IMR-90 (cell line): ENCODE measurements at places on chromosomes 4 and X. TPM values are rescaled to one million over a fixed set of nuclear protein-coding genes. Genes with fewer than 3 reads are reported as not detected.

GRCh38 chr4:48623182-48623780 is 133.2 kb downstream of the ZAR1 start:
- DNase-seq, result no peak

- no peak for DNase-seq
These were observed 9.1 kb upstream of the PHOX2B start for GRCh38 chr4:41757521-41758156.

DNA sequence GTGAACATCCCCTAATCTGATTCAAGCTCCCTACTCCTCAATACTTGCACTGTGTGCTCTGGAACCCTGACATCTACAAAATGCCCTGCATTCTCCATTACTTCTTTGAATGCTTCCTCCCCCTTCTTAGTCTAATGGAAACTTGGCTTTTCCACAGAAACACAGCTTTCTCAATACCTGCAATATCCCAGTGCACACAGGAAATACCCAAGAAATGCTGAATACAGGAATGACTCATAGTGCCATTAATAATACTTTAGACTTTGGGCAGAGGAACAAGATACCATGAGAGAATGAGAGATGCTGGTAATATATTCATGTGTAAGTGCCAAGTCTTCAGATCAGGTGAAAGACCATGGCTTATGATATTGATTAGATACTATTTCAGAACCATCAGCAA is 5.6 kb downstream of the QRFPR start:
- DNase-seq, result no peak

DNA sequence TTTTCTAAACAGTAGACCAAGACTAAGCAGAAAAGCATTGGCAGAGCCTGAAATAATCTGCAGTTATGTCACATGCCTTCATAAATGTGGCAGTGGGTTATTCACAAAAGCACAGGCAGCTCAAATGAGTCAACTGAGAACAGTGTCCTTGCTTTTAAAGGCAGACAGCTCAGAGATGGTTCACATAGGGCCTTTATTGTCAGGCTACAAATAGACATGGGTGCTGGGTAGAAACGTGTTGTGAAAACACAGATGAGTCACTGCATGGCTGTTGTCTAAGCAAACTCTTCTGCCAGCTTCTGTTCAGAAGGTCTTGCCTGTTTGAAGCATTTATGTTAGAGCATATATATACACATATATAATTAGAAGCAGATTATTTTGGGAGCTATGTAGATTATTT is 118.0 kb downstream of the SLC4A4 start:
- peak; percentile 91 for DNase-seq

- no peak for DNase-seq
These were observed 221.6 kb downstream of the AFAP1 start for GRCh38 chr4:7717946-7718490.

GRCh38 chrX:39336671-39337311 is 535.5 kb downstream of the MID1IP1 start:
- no peak for DNase-seq

DNA sequence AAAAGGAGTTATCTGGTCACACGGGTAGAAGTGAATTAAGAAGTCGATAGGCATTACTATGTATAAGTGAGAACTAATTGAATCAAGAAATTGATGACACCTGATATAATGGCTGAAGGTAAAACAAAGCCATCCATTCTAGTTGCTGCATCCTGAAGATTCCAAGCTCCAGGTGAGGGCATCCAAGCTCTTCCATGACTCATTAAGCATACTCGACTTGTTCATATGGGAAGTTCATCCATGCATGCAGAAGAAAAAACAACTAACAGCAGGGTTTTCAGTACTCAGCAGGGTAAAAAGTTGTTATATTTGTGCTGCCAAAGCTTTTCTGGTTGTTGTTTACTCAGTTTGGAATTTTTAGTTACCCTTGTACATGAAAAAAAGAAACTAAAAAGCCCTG is 508.0 kb upstream of the CXorf51A start:
- DNase-seq, result no peak

- no peak for DNase-seq
These were observed 15.1 kb downstream of the UBE2K start for GRCh38 chr4:39712819-39713607.

DNA sequence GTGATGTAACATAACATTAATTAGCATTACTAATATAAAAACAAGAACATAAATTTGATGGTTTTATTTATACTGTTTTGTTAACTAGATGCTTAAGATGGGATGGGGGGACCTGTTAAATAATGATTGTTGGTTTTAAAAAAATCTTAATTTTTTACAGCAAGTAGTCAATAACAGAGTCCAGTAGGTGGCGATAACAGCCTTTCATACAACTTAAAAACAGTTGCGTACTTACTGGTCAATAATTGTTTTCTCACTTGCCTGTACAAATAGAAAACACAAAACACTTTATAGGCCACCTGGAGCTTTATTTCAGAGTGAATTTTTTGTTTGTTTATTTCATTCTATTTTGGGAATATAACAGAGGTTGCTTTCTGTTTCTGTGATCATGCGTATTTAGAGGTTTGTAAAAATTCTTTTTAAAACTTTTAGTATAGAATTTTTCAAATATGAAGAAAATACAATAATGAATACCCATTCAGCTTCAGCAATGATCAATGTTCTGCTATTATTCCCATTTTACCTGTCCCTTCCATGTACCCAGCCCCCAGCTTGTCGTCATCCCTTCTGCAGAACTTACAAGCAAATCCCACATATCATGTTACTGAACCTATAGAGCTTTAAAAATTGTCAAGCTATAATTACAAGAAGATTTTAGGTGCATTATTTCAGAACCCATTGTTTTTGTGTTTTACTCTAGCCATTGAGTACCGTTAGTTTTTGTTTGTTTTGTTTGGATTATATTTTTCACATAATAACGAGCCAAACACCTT is 97.1 kb downstream of the MRPL1 start:
- peak; percentile 57 for DNase-seq

DNA sequence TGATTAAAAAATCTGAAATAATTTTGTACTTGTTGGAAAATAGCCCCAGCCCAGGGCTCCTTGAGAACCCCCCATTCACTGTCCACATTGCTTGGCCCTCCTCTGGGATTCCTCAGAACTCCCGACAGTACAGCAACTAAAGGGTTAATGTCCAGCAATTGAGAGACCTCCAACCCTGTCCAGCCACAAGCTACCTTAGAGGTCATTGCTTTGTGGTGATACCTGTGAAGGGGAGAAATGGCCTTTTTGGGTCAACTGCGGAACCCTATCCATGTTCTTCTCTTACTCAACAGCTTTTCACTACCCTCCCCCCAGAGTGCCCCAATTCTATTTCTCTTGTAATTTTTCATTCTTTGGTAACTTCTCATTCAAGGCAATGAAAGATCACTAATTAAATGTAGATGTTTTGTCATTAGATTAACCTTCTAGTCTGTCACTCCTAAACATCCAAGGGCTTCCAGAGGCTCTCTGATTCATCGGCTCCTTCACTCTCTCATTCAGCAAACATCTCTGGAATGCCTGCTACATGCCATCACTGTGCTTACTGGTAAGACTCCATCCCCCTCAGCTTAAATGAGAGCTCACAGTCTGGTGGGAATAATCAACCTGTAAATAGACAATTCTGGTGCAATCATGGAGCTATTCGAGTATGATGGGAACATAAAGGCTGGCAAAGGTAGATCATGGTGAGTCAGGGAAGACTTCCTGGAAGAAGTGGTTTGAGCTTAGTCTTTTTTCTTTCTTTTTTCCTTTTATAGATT is 241.4 kb upstream of the PGRMC2 start:
- peak; percentile 99 for DNase-seq

- DNase-seq, result no peak
These were observed 60.6 kb downstream of the POLR2B start for GRCh38 chr4:57039345-57039744.

GRCh38 chr4:188701952-188702351 is 562.7 kb downstream of the TRIML1 start:
- no peak for DNase-seq

DNA sequence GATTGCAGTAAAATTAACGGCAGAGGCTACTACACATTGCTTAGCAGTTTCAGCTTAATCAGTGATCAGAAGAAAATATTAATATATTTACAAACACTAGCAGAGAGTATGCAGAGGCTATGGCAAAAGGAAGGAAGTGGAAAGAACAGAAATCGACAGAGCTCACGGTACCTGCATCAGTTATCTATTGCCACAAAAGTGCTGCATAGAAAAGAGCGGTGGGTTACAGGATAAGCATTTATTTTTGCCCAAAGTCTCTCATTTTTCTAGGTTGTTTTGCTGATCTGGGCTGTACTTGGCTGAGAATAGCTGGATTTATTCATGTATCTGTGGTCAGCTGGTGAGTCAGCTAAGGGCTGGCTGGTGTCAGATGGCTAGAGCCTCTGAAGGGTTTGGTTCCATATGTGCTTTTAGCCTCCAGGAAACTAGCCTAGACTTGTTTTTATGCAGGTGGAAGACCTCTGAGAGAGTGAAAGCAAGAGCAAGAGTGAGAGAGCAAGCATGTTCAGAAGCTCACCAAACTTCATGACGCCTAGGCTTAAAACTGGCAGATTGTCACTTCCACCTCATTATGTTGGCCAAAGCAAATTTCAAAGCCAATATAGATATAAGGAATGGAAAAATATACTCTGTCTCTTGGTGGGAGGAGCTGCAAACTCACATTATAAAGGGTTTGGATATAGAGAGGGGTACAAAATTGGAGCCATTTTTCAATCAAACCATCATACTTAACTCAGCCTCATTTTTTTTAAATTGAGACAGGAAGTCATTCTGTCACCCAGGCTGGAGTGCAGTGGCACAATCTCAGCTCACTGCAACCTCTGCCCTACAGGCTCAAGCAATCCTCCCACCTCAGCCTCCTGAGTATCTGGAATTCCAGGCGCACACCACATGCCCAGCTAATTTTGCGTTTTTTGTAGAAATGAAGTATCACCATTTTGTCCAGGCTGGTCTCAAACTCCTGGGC is 153.2 kb upstream of the RPL34 start:
- peak; percentile 93 for DNase-seq

GRCh38 chr4:16442296-16442695 is 216.0 kb upstream of the TAPT1 start:
- DNase-seq, result no peak

- no peak for DNase-seq
These were observed 17.2 kb downstream of the ATRX start for GRCh38 chrX:77768787-77769186.

DNA sequence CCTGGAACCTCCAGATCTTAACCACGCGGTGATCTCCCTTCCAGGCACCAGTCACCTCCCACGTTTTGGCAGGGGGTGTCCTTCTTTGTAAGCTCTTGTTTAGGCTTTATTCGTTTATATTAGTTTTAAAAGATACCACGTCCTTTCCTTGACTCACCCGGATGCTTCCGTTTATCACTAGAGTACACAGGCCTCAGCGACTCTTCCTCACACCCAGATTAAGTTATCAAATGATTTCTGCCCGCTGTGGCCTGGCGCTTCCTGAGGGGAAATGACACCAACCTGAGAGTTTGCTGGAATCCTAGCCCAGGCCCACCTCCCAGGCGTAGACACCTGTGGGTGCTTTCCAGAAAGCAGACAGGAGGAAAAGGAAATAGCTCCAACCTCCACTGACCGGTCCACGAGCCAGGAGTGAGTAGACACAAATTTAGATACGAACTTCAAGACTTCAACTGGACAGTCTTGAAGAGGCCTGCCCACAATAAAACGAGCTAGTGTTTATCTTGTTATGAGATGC is 756 bp upstream of the ADAMTS3 start:
- peak; percentile 17 for DNase-seq

DNA sequence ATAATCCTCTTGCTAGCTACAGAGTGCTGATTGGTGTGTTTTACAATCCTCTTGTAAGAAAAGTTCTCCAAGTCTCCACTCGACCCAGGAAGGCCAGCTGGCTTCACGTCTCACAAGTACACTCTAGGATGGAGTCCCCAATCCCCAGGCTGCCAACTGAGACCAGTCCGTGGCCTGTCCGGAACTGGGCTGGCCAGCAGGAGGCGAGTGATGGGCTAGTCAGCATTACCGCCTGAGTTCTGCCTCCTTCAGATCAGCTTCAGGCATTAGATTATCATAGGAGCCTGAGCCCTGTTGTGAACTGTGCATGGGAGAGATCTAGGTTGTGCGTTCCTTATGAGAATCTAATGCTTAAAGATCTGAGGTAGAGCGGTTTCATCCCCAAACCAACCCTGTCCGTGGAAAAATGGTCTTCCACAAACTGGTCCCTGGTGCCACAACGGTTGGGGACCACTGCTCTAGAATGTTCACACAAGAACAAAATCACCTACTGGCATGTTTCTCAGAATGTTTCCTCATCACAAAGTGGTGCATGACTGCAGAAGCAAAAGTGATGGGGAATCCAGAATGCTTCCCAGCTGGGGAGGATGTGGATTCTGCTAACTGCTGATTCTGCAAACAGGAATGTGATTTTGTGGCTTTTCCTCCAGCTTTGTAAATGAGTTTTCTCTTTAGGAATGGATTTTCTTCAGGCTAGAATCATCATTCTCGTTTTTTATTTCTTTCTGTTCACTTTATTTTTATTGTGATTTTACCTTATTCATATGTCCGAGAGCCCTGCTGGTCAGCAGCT is 40.9 kb downstream of the SEPTIN11 start:
- peak; percentile 96 for DNase-seq

DNA sequence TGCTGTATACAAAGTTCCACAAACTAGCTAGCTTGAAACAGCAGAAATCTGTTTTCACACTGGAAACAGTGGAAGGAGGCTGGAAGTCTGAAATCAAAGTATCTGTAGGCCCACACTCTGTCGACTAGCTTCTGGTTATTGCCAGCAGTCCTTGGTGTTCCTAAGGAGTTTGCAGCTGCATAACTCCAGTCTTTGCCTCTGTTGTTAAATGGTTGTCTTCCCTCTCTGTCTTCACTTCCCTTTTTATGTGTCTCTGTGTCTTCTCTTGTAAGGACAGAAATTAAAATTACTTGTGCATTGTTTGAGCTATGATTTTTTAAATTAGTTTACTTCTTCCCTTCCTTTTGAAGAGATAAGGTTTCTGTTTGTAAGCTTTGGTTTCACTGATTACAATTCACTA is 8.2 kb downstream of the MTHFD2L start:
- no peak for DNase-seq

- no peak for DNase-seq
These were observed 31.5 kb downstream of the ELF2 start for GRCh38 chr4:139145552-139145932.

GRCh38 chr4:183548306-183548705 is 43.4 kb downstream of the ING2 start:
- DNase-seq, result no peak

GRCh38 chr4:167100120-167100519 is 134.2 kb downstream of the SPOCK3 start:
- no peak for DNase-seq

The ARHGEF38 gene
- polyA plus RNA-seq, result not detected in 2 replicates

The SPANXN2 gene
- not detected in 2 replicates for polyA plus RNA-seq

The CCDC160 gene
- not detected in 2 replicates for polyA plus RNA-seq

The TBC1D8B gene
- polyA plus RNA-seq, result 5.8 and 8.3 TPM in 2 replicates

The PROM1 gene
- polyA plus RNA-seq, result not detected in 2 replicates

The SORBS2 gene
- polyA plus RNA-seq, result 0.29 TPM in 1 of 2 replicates, not detected in the other

The NHSL2 gene
- polyA plus RNA-seq, result 0.75 and 0.89 TPM in 2 replicates

The CLGN gene
- 0.55 and 0.75 TPM in 2 replicates for polyA plus RNA-seq

The KLHL15 gene
- polyA plus RNA-seq, result 2.0 and 2.4 TPM in 2 replicates

The FAM133A gene
- polyA plus RNA-seq, result not detected in 2 replicates

The EPHA5 gene
- polyA plus RNA-seq, result 0.06 and 0.07 TPM in 2 replicates

The C4orf50 gene
- polyA plus RNA-seq, result not detected in 2 replicates

The ADH1A gene
- polyA plus RNA-seq, result not detected in 2 replicates
